NCI-H1417 (cell line): ENCODE measurements at places on chromosomes 4 and X.

DNA sequence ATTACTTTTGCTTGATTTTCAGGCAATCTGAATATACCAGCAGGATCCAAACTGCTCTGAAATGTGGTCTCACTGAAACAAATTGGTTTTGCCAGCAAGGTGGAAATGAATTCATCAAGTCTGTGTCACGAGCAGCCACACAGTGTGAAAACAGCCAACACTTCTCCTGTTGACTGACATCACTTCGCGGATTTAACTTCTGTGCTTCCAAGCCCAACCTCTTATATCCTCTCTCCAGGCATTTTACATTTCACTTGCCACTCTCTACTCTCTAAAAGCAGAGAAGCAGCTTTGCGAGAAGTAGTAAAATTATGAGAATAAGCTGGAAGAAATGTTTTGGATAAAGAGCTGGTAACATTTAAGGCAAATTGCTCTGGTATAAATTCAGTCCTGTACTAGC is 106.1 kb upstream of the FRG1 start:
- DNase-seq: no peak

DNA sequence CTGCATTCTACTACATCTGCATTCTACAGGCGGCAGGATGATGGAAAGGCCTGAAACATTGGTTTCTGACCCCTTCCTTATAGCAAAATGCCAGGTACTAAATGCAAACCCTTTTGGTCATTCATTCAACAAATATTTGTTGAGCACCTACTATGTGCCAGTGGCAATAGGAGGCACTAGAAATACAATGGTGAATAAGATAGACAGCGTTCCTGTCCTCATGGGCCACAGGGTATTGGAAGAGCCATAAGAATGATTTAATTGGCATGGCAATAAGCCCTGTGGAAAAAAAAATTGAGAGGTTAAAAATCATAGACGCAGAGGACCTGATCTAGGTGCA is 17.3 kb upstream of the LAP3 start:
- DNase-seq: no peak

DNA sequence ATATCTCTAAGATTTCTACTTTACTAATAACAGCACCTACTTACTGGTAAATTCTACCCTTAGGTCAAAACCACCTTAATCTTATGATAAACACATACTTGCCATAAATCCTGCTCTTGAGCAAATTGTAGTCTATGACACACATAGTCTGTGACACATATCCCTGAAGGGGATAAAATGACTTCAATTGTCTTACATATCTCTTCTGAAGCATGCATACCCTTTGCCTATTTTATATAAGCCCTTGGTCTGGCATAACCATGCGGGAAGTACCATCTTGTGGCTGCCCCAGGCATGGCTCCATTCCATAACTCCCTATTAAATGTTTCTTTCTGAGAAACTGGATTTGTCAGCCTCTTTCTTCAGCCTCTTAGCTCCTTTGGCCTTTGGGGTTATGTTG is 248.9 kb downstream of the SLC7A11 start:
- DNase-seq: no peak

GRCh38 chr4:182103614-182104319 is 139.4 kb upstream of the TENM3 start:
- DNase-seq: no peak

DNA sequence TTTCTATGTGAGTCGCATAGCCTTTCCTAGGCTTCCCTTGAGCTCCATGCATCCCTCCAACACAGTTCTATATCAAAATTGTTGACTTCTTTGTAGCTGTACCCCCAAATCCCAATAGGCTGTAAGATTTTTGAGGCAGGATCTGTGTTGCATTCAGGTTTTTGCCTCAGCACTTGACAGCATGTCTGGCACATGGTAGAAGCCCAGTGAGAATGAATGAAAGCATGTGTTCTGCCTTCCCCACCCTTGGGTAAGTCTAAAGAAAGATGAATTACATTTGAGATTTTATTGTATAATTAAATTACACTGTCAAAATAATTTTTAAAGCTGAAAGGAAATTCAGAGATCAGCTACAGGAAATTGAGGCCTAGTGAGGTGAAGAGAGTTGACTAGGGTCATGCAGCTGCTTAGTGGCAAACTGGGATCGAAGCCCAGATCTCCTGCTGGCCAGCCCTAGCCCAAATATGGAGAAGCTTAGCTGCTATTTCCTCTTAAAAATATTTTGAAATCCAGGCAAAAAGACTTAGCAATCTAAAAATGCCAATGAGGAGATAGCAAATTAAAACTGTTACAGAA is 122.5 kb downstream of the SPATA18 start:
- DNase-seq: no peak
